ENCODE measurements at places on chromosomes 7 and 10.

DNA sequence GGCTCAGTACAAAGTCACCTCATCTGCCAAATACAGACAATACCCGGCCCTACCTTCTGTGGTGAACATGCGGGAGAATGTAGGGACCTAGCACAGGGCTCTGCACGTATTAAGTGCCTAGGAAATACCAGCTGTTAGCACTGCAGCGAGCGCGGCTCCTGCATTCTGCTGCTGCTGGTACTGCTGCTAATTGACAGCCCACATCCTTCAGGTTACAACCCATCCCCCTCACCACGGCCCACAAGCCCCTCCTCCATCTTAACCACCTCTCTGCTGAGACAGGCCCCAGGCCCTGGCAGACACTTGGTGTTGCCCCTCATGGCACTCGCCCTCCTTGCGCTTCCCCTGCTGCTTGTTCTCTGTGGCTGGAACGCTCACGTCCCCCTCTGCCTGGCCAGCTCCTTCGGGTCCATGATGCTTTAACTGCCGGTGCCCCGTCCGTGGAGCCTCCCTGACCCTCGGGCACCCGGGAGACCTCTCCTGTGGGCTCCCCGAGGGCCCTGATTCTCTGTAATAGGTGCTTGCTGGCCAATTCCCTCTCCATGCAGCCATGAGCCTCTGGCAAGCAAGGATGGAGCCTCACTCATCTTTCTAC, 53.3 kb upstream of the LOXL4 start:
- no peak for DNase-seq

- no peak for DNase-seq
These were observed 2.4 kb downstream of the ADCK2 start for GRCh38 chr7:140674899-140675701.

- no peak for DNase-seq
These were observed 23.4 kb downstream of the ENTPD7 start for GRCh38 chr10:99682752-99683151.

DNA sequence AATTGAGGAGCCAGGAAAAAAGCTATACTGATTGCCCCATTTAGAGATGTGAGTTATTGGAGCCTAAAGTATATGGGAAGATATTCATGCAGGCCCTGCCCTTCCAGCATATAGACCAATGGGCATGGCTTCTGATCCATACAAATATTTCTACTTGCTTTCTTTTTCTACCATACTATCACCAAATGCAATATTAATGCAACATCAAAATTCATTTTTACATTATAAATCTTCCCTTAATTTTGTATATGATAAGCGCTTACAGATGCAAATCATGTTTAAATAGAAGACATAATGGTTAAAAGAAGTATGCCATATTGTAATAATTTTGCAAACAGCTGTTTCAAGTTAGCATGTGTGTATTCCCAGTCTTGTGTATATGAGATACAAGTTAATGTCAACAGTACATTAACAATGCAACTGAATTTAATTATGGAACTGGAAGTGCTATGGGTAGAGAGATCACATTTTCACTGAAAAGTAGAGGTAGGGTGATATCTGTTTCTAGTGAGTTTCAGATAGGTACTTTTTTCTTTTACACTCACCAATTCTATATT, 24.6 kb upstream of the WNT16 start:
- no peak for DNase-seq

- DNase-seq, result no peak
These were observed 1028.3 kb downstream of the SORCS1 start for GRCh38 chr10:106136175-106136574.

- no peak for DNase-seq
These were observed 20.8 kb upstream of the ERVW-1 start for GRCh38 chr7:92498557-92498956.

- DNase-seq, result no peak
These were observed 337.8 kb downstream of the PARD3 start for GRCh38 chr10:34477249-34477648.

GRCh38 chr10:89301721-89302445, at the start of gene IFIT2:
TSS of gene IFIT2 (plus strand) at chr10:89302046. CDS start at chr10:89302124, 78 bp downstream.
- DNase-seq, result no peak

DNA sequence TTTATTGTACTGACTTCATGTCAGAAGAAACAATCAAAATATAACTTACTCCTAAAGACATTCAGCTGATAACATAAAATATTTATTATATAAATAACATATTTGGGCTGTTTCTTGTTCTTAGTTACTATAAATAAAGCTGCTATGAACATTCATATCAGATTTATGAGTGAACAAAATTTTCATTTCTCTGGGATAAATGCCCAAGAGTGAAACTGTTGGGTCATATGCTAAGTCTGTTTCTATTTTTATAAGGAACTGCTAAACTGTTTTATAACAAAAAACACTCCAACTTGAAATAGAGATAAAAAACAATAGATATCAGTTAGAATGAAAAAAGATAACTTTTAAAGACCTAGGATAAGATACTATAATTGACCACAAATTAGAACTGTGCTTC, 26.5 kb upstream of the CC2D2B start:
- DNase-seq, result no peak

DNA sequence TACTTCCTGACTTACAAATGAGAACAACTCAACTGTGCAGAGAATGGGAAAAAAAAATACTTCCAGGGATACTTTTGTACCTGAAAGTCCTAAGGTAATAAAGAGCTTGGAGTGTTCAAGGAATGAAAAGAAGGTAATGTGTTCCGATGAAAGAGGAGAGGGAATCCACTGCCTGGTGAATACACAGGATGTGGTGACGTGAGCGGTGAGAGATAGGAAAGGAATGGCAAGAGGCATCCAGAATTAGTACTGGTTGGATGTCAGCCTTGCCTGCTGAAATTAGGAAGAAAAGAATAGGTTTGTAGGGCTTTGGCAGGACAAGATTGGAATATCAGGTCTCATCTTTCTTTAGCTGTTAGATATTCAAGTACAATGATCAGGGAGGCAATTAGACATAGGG, 347.7 kb downstream of the POM121L12 start:
- no peak for DNase-seq

DNA sequence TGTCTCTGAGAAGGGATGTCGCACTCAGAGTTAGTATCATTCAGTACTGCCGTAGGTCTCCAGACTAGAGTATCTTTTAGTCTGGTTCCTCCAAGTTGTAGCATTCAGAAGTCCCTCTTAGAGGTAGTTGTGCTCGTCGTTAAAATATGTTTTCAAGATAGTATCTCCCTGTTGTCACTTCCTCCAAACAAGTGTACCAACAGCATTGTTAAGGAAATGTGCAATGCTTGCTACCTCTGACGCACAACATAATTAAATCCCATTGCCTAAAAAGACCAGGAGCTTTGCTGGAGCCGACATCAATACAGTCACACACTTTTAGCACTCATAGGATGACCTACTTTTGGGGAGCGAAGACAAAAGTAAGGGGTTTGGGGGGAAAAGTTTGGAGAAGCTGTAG, 80.0 kb upstream of the STK17A start:
- DNase-seq, result no peak

DNA sequence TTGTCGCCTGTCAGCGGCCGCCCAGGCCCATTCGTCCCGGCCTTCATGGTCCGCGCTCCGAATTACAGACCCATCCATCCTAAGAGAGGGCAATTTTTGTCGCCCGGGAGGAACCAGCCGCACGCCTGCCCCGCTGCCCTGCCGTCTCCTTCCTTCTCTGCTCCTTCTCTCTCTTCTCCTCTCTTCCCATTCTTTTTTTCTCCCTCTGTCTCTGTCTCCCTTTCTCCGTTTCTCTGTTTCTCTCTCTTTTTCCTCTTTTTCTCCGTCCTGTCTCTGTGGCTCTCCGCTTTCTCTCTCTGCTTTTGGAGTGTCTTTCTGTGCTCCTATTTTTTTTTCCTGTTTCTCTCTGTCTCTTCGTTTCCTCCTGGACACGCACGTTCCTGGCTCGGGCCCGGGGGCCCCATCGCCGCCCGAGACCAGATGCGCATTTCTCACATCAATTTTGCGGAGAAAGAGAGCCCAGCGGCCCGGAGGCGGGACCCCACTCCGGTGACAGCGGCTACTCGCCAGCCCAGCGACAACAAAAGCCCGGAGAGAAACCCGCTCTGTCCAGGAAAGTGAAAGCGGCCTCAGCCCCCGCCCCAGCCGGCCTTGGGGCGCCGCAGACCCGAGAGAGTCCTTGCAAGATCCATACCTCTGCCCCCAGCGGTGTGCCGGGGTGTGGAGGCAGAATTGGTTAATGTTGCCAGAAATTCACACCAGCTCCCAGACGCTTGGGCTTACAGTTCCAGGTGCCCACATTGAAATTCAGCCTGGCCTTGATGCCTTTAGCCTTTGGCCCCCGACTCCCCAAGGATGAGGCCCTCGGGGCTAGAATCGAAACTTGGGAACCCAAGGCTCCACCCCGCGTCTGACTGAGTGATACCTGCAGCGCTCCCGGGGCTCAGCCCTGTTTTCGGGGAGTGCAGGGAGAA, 4.1 kb downstream of the LBX1 start:
- DNase-seq, result no peak

DNA sequence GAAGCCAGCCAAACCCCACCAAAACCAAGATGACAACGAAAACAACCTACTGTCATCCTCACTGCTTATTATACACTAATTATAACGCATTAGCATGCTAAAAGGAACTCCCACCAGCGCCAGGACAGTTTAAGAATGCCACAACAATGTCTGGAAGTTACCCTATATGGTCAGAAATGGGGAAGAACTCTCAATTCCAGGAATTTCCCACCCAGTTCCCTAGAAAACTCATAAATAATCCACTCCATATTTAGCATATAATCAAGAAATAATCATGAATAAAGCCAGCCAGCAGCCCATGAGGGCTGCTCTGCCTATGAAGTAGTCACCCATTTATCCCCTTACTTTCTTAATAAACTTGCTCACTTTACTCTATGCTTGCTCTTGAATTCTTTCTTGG, 20.8 kb downstream of the MICU1 start:
- DNase-seq, result no peak

DNA sequence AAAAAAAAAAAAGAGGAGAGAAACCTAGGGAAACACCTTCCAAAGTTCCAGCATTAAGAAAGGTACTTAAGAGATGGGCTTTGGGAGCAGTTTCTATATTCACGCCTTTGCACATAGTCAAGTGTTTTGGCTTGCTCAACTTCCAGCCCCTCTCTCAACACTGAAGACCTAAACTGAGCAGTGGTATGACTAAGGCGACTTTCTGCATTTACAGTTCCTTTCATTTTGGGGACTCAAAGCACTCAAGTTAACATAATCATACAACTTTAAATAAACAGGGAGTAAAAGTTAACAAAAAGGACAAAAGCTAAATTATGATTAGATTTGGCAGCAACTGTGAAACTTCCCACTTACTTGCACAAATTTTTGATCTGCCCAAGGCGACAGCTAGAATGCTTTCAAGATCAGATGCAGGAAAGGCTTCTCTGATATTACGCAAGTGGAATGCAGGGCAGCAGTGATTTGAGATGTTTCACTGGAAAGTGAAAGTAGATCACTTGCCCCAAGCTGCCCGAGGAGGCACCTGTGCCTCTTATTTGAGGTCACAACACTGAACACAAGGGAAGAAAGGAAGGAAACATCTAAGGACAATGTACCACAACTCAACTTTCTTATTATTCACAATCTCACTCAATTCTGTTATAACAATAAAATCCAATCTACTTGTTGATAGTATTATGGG, 199.5 kb downstream of the SKAP2 start:
- no peak for DNase-seq

DNA sequence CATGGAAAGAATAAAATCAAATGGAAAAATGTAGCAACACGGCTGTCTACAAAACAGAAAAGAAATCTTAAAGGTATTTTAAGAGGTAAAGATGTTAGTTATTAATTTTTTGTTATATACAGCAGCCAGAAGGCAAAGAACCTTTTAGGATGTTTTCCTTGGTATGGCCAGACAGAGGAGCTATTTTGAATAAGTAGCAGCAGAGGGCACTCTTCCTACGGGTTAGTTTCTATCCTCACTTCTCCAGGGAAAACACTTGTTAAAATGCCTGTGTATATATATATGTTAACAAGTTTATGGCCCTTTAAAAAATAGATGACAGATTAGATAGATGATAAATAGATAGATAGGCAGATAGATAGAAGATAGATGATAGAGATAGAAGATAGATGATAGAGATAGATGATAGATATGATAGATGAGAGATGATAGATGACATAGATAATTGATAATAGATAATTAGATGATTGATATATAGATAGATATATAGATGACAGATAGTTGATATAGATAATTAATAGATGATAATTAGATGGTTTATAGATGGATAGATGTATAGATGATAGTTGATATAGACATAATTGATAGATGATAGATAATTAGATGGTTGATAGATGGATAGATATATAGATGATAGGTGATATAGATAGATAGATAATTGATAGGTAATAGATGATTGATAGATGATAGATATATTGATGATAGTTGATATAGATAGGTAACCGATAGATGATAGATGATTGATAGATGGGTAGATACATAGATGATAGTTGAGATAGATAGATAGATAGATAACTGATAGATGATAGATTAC, 57.8 kb upstream of the WIPF3 start:
- no peak for DNase-seq

- DNase-seq, result no peak
These were observed 95.3 kb downstream of the ELFN1 start for GRCh38 chr7:1765336-1765735.

GRCh38 chr10:101311185-101312066, 42.5 kb upstream of the BTRC start:
- no peak for DNase-seq

DNA sequence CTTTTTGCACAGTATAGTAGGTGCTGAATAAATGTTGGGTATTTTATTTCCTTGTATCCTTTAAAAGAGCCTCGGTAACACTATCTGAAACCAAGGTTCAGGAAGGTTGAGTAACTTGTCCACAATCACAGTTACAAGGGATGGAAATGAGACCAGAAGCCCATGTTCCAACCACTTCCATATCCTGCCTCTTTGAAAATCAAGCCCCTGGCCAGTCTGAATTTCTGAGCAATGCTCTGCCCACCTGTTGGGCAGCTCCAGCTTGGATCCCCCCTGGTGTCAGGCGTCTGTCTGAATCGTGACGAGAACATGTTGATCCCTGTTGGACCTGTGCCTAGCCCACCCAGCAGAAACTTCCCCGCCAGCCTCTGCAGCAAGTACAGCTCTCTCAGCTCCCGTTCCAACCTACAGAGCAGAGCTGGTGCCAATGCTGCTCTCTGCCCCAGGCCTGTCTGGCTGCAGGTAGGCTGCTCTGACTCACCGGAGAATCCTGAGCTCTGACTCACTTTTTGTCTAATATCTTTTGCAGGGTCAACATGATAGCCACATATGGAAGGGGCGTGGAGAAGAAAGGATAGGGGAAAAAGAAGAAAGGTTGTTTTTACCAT, 595.5 kb downstream of the INHBA start:
- DNase-seq, result no peak

- no peak for DNase-seq
These were observed 84.7 kb downstream of the PALS2 start for GRCh38 chr7:24657980-24658379.

GRCh38 chr10:119750391-119751230, 24.8 kb downstream of the INPP5F start:
- peak; percentile 36 for DNase-seq

DNA sequence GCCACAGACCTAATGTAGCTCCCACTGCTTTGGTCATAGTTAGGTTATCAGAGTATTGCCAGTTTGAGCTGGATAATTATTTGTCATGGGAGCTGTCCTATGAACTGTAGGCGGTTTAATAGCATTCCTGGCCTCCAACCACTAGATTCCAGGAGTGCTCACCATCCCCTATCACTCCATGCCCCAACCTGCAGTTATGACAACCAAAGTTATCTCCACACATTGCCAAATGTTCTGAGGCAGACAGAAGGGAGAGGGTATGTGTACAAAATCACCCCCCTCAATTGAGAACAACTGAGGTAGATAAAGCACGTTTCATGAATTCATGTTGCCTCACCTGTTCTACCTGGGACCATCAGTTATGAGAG, 119.0 kb upstream of the CACUL1 start:
- no peak for DNase-seq

Measured in activated T-cell treated with anti-CD3 and anti-CD28 coated beads for 48 hours (primary cell).